Stimulated activated CD8-positive, alpha-beta memory T cell treated with anti-CD3 and anti-CD28 coated beads, Interleukin-7, amount 100 ng/mL, for 1 hour (primary cell): ENCODE measurements at places on chromosomes 6 and 20.
A peak's percentile ranks its signal among the peaks of the same experiment; 100 is the strongest.

GRCh38 chr6:98797217-98797994, 37.0 kb upstream of the POU3F2 start:
- no peak for DNase-seq

- no peak for DNase-seq
Measured at GRCh38 chr6:37947468-37947867, 127.9 kb downstream of the ZFAND3 start.

DNA sequence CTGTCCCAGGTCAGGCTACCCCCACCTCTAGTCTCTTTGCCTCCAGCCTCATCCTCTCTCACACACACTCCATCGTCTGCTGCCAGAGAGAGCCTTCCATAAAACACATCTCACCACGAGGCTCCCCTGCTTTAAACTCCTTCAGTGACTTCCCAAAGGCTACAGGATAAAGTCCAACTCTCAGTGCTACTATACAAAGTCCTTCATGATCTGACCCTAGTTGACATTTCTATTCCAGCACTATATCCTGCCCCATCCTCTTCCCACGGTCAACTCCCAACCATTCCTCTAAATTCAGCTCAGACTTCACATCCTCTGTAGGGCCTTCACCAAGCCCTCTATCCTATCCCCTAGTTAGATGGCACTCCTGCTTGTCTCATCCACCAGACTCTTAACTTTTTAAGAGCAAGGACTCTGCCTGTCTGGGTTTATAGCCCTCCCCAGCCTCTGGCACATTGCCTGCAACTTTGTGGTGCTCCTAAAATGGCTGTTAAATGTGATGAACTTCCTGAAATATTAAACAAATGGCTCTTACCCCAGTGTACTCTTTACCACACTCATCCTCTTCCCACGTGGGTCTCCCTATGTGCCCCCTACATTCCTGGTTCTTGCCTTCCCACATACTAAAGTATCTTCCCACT, 36.1 kb downstream of the KIF16B start:
- DNase-seq, result no peak

DNA sequence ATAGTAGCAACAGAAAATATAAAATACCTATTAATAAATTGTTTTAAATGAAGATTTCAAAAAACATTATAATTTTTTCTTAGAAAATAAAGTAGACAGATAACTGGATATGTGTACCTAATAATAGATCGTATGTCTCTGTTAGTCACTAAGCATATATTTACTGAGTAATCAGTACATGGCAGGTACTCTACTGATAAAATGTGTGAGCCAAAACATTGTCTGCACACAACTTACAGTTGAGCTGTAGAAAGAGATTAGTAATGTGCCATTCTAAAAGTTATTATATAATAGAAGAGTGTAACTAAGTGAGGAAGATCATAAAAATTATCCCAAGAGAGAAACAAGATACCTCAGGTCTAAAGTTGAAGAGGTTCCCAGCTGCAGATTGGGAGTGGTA, 929.9 kb upstream of the EPHA7 start:
- DNase-seq, result no peak

DNA sequence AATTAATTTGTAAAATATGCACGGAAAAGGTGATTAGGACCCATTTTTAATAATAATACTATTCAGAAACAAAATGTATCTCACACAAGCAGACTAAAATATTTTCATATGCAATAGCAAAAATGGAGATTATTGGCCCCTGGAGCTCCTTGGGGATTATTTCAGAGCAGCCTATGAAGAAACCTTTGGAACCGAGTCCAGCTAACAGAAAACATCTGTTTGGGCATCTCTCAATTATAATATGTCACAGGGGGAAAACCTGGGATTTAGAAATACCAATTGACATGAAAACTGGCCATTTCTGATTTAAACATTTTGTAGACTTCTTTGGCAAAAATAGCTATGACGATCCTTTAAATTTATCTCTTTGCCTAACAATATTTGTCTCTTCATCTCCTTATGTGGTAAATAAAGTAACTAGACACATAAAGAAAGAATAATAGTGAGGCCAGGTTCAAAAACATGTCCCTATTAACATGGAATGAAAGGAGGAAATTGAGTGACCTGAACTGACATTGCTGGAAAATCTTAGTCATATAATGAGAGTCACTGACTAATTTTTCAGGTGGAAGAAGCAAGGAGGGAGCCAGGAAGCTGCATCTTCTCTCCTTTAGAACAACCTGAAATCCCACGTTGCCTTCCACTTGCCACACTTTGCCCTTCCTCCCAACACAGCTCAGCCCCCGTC, 199.0 kb downstream of the SOD2 start:
- no peak for DNase-seq

GRCh38 chr20:18802012-18802634, 11.5 kb upstream of the SCP2D1 start:
- DNase-seq, result no peak

DNA sequence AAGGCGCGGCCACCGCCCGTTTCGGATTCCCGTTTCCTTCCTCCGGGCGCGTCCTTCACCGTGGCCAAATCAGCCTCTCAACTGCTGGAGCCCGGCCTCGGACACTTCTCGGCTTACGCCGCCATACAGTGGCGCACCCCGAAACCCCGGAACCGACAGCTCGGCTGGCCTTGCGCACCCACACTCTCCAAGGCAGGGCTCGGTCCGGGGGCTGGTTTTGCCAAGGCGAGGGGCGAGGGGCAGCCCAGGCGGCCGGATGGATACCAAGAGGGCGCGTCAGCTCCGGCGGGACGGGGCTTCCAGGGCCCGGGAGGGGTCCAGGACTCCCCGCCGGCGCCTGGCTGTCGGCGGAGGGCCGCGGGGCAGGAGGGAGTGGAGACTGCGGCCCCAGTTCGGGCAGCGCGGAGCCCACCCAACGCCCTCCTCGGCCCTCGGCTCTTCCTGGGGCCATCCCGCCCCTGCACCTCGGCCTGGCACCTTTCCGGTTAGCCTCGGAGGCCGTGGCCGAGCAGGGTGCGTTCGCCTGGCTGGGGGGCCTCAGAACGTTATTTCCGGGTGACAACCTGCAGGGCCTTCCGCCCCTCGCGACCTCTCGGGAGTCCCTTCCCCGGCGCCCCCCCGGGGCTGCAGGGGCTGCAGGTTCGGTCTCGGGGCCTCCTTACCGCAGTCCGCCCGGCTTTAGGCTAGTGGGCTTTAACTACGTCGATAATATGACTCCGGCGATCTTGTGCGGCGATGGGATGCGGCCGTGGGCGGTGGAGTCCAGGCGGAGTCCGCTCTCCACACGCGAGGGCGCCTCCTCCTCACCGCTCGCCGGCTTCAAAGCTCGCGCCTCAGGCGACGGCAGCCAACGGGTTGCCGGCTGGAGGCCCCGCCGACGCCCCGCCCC, 697 bp upstream of the CEP43 start:
- DNase-seq, result no peak

DNA sequence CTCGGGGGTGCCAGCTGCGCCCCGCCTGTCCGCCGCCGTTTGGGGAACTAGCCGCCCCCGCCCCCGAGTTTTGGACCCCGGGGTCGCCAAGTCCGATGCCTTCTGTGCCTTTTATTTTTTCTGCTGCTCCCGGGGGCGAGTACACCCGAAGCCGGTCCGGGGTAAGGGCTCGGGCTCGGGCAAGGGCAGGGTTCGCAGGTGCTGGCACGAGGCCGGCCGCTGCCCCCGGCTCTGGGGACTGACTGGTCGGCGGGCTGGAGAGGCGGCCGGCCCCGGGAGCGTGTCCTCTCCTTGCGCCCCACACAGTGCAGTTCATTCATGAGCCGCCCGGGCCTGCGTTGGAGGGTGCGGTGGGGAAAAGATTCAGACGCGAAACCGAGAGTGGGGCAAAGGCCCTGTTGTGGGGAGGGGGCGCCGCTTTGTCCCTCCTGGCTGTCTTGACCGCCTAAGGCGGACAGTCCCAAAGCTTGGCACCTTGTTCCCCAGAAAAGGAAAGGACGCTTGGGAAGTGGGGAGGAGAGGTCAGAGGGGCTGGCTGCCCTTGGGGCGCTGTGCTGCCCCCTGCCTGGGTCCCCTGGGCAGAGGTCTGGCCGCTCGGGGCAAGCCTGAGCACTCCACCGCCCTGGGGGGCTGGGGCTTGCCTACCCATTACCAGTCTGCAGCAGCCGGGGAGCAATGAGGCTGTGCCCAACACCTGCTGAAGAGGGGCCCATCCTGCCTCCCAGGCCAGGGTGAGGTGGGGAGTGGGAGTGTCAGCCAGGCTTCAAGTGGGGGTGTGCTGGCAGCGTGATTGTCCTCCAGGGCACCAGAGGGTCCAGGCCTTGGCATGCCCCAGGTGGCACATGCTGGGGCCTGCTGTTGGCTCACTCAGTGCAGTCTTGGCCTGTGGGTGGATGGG, 915 bp downstream of the TMEM63B start:
- no peak for DNase-seq

DNA sequence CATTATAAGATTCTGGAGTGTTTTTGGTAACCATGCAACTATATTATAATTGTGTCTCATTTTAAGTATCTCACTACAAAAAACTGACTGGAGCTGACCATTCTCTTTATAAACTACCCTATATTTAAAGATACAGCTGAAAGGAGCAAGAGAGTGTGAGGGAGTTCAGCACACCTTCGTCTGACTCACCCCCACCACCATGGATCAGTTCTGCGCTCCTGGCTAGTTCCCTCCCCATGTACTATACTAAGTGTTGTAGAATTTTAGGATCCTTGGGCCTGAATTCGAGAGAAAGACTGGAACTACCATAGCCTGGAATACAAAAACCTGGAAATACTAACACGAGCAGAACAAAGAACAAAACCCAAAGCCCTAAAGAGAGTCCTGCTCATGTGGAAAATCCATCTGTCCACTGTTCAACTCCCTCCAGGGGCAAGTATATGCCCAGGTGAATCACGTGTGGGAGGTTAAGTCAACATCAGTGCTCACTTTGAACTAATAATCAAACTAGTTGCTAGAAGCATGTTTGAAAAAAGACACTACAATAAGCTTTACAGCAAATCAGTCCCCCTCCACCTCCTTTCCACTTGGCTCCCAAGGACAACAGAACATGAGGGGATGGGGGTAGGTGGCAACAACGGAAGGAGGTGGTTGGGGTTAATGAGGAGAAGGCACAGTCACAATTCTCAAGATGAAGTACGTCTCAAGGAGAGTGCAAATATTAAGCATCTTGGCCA, 46.8 kb downstream of the ELOVL5 start:
- DNase-seq, result no peak

DNA sequence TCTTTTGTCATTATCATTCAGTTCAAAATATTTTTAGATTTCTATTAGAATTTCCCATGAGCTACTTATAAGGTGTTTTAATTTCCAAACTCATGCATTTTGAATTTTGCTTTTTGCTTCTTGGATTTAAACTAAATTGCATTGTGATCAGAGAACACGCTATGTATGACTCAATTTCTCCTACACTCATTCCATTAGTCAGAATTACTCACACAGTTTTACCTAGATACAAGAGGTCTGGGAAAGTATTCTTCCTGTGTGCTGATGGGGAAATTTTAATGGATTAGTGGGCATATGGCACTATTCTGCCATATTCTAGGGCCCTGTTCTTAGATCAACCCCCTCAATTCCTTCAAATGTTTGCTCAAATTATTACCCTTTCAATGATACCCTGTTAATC, 49.9 kb upstream of the BMP5 start:
- no peak for DNase-seq

DNA sequence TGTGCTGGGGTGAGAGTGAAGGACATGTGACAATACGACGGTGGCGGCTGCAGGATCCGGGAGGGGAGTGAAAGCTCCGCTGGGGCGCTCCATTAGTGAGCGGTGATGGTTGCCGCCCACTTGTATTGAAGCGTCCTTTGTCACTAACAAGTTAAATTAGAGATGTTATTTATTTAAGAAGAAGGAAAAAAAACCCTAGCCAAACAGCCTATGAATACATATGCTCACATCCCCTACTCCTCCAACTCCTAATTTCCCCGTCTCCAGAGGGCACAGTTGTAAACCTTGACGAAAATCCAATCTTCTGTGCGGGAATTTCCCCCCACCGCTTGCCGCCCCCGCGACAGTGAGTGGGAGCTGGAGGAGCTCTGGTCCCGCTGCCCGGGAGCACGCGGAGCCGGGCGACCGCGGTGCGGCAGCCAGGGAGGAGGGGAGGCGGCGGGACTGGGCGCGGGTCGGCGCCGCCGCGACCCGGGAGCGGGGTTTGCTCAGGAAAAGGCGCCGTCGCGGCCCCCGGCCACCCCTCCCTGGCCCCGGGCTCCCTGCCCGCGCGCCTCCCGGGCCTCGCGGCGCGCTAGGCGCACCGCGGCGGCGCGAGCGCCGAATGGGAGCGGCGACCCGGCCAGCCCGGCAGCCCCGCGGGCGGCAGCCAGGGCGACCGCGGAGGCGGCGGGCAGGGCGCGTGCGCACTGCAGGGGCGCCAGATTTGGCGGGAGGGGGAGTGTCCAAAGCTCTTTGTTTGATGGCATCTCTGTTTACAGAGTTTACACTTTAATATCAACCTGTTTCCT, at the start of gene MYB:
MYB (plus strand) TSS at position 767 of the 791 bp plus-strand sequence. CDS start 206 bp downstream, outside the sequence.
- peak; percentile 49 for DNase-seq

GRCh38 chr20:59559863-59560262, 44.5 kb upstream of the PHACTR3 start:
- no peak for DNase-seq

DNA sequence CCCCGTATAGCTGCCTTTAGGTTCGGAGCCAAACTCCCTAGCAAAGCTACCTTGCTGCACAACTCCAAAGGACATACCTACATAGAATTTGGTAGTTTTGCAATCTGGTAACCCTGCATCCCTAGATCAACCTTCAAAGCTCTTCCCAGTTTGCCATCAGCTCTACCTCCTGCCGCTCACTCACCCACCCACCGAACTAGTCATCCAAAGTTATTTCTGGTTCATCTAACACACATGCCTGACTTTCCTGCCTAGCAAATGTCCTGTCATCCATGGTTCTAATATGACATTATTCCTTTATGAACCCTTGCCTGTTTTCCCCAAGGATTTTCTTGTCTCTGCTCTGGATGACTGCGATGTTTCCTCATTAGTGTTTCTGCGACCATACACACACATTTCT, 21.6 kb downstream of the SPAG4 start:
- no peak for DNase-seq

GRCh38 chr20:49727478-49727877, 13.8 kb upstream of the B4GALT5 start:
- no peak for DNase-seq
